ENCODE measurements at places on chromosomes 5 and 9. TPM values are rescaled to one million over a fixed set of nuclear protein-coding genes. Genes with fewer than 3 reads are reported as not detected.

GRCh38 chr5:39452846-39453245, 28.1 kb upstream of the DAB2 start:
- DNase-seq, result no peak

HSD17B4 gene
- total RNA-seq, result 78.9 TPM

DNA sequence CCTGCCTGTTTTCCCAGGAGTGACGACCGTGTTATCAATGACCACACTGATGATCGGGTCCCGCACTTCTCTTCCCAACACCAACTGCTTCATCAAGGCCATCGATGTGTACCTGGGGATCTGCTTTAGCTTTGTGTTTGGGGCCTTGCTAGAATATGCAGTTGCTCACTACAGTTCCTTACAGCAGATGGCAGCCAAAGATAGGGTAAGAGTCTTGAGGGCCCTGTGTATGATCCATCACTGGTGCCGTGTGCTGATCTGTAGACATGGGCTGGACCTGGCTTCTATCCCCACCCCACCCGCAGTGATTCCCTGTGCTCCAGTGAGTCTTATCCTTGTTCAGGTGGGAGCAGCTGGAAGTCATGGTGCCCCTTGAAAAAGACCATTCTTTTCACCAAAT, 26.0 kb downstream of the GABRP start:
- no peak for DNase-seq

DNA sequence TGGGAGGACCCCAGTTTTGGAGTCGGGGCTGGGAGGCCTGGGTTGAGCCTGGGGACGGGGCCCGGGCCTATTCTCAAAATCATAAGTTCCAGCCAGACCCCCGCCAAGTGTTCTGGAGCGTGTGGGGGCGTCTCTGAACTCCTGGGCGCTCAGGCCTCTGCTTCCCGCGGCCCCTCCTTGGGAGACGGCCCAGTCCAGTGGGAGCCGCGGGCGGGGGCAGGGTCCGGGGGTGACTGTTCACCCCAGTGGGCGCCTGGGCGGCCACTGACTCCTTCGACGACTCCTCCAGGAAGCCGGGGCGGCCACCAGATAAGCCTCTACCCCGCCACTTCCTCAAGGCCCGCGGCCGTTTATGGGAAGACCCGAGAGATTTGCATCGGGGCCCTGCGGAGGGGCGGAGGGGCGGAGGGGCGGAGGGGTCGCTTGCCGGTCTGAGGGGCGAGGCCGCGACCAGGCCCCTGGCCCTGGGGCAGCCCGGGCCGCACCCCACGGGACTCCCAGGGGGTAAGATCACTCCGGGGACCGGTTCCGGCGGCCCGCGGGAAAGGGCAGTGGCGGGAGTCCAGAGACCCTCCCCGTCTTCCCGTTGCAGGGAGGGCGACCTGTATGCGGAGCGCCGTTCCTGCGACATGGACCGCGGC, 655 bp downstream of the TOR4A start:
- no peak for DNase-seq

BAAT gene
- total RNA-seq, result not detected

DNA sequence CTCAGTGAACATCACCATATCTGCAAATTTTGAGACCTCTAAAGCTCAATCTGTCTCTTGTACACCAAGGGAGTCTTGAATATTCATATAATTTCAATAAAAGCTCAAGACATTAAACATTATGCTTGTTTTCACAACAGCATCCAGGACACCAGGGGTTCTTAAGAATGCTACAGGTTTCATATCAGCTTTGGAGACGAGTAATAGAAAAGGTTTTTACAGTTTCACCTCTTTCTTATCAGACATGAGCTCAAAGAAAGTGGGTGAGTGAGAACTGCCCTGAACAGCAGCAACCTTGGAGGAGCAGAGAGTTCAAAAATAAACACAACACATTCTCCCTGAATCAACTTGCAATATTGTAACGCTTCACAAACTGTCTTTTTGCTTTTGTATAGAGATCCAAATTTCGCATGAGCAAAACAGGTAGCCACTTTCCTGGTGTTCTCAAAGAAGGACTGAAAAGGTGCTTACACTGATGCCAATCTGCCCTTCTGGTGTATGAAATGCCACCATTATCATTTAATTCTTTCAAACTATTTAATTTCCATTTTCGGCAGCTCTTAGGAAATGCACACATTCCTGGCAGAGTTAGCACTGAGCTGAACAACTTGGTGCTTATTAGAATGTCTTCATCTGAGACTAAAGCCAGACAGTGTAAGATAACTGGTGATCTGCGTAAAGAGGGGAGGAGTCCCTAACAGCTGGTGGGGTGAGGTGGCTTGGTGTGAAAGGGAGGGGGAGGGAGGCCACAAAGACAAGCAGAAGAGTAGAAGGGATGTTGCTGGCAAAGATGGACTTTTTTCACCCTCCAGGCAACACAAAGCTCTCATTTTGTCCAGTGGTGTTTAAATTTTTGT, 535.3 kb downstream of the PDE4D start:
- no peak for DNase-seq

CPEB4 gene
- total RNA-seq, result 10.5 TPM

GRCh38 chr9:129075996-129076639, 4.8 kb upstream of the DOLPP1 start:
- DNase-seq, result no peak

SFXN1 gene
- 261 TPM for total RNA-seq
